T-helper 22 cell (primary cell): ENCODE measurements at places on chromosomes 5 and 9.
A peak's percentile ranks its signal among the peaks of the same experiment; 100 is the strongest.

DNA sequence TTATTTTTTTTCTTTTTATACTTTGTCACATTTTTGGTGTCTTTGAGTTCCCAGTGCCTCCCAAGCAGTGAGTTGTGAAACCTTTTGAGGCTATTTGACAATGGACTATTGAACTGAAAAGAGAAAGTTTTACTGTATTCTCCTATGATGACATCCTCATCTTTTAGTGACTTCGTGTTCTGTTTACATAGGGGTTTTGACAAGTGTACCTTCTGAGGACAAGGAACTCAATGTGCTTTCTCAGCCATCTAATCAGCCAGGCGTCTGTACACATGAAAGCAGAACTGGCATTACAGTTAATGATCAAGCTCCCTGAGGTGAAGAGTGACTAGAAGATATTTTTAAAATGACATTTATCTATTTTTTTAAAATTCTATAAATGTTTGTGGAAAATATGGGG, 175.5 kb downstream of the ANXA1 start:
- DNase-seq, result no peak

GRCh38 chr5:56028708-56029107, 33.9 kb upstream of the IL6ST start:
- DNase-seq, result no peak

GRCh38 chr9:83978992-83979811, 813 bp downstream of the HNRNPK start:
- DNase-seq, result peak; percentile 79

GRCh38 chr9:14062586-14063221, 251.2 kb downstream of the NFIB start:
- no peak for DNase-seq

- no peak for DNase-seq
Measured at GRCh38 chr9:105064248-105065097, 136.5 kb upstream of the ABCA1 start.

GRCh38 chr9:37956423-37956820, 52.5 kb upstream of the SLC25A51 start:
- DNase-seq, result no peak

DNA sequence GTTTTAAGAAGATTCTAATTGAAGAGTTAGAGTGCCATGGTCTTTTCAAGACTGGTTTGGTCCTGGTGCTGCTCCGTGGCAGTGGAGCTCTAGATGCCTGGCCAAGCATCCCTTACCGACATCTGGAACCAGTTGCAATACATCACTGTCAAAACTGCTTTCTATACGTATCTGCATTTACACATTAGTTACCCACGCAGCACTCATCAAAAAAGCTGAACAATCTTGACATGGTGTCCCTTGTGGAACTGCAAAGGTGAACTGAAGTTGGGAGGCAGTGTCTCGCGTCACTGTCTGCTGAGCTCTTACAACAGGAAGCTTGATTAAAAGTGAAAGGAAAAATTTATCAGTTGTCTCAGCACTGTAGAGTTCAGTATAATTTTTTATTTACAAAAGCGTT, 82.6 kb downstream of the PBX3 start:
- peak; percentile 27 for DNase-seq

GRCh38 chr5:149456597-149457392, 77.7 kb upstream of the IL17B start:
- DNase-seq, result no peak

GRCh38 chr9:21455320-21455719, 15.1 kb downstream of the IFNA1 start:
- no peak for DNase-seq

DNA sequence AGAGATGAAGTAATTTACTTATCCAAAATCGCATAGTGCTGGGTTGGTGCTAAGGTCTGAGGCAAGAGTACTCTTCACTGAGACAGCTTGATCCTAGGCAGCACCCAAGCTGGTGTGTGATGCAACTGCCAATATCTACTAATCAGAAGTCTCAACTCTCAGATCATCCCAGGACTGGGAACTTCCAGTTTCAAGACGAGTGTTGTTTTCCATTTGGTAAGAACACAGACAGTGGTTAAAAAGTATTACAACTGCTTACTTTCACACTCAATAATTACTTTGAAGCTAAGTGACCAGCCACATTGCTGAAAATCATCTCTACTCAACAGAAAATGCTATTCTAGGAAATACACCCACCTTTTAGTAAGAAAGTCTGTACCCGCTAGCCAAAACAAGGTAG, 45.3 kb downstream of the FBXW11 start:
- DNase-seq, result no peak

DNA sequence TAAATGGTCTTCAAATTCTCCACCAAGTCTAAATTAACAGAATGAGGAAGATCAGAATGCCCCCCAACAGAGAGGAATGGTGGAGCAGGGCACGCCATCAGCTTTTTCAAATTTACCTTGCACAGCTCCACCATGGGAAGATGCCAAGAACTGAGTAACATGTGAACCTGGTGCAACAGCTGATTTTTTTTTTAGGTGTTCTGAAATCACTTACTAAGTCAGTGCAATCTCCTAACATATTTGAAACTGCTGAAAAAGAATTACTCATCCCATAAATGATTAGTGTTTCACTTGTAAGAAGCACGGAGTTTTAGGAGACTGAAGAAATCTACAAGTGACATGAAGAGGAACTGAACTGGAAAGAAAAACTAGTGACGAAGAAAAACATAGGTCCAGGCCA, 5.1 kb downstream of the TMEM245 start:
- DNase-seq, result no peak

DNA sequence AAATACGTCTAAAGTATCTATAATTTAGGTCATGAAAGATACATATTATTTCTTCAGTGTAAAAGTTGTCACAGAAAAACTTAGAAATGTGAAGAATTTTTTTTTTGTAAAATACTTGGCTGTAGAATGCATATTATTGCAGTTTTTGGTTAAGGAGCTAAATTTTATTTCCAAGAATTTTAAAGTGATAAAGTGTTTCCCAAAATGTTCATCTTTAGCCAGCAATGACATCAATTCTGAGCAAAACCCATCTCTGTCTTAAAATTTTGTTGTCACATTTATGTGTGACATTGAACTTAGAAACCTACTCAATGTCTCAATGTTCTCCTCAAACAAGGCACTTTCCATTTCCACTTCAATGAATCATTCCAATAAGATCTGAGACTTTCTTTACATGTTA, 47.8 kb upstream of the RPS23 start:
- no peak for DNase-seq

DNA sequence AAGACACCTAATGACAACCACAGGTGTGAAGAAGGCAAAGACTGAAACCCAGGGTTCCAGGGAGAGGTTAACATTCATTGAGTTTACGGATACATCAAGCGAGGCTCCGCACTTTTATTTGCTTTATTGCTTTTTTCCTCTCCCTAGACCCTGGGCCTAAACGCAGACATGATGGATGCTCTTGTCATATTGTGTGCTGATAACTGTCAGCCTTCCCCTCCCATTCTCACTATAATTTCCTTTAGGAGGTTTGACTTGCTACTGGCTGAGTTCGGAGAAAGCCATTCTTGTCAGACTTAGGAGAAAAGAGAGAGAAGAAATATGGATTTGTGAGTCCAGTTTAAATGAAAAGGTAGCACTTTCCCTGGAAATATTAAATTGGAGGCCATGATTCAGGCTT, 471.6 kb downstream of the DNAH5 start:
- no peak for DNase-seq

DNA sequence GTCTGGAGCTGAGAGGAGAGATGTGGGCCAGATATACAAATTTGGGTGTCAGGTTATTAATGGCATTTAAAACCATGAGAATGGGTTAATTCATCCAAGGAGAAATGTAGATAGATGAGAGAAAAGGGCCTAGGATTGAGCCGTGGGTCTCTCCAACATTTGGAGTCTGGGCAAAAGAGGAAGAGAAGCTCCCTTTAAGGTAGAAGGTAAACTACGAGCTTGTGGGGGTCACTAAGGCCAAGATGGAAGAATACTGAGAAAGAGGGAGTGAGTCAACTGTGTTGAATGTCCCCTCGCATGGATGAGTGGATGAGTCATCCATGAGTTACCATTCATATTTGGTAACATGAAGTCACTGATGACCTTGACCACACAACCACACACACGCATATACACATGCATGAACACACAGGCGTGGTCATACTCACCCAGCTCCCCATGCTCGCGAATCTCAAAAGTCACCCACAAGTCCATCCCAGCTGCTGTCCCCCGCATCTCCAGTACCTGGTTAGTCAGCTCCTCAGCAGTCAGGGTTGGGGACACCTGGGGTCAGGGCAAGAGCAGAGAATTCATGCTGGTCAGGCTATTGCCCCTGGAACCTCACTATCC, 6.8 kb upstream of the FCHSD1 start:
- no peak for DNase-seq

DNA sequence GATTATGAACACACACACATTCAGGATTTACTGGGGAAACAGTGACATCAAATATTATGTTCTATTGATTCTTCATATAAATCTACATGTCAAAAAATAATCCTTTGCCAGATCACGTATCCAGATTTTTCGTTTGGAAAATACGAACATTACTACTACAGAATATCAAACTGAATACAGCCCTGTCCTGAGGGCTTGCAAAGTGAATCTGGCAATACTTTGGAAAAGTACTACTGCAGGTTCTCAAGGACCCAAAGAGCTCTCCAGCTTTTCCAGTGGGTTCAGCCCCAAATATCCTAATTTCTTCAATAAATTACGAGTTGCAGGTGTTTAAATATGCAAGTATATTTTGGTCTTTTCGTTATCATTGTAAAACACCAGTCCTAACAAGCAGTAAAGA, 411 bp upstream of the NDUFS4 start:
- no peak for DNase-seq

DNA sequence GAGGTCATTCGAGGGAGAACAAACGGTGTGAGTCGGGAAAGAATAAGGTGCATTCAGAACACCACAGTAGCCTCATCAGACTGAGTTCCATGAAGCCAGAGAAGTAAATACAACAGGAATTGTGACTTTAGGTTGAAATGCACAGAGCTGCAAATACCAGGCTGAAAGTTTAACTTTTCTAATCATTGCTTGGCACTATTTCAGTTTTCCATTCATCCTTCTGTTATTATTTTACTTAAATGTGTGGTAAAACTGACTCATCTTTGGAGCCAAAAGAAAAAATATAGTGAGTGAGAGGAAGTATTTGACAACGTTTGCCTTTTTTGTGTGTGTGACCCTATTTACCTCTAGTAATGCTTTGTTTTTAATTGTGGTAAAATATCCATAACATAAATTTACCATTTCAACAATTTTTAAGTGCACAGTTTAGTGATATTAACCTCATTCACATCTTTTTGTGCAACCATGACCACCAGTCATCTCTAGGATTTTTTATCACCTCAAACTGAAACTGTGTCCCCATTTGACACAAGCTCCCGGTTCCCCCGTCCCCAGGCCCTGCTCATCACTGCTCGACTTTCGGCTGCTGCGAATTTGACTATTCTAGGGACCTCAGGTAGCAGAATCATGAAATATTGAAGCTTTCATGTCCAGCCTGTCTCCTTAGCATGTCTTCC, 166.8 kb downstream of the HSD17B3 start:
- DNase-seq, result no peak

- no peak for DNase-seq
Measured at GRCh38 chr5:72597456-72597948, 90.3 kb upstream of the ZNF366 start.

DNA sequence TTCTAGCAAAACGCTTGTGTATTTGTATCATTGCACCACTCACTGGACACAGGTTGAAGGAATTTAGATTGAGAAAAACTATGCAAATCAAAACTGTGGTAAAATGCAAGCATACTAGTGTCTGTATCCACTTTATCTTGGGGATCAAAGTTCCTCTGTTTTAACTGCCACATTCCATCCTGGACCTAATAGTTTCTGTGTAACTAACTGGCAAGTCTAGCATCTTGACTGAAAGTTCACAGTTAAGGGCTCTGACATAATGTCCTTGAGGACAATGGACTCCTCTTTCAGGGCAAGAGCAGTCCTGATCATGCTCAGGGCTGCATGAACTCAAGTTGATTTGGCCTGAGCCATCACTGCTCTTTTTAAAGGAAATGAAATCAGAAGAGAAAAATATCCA, 30.7 kb downstream of the NFIB start:
- DNase-seq, result no peak

DNA sequence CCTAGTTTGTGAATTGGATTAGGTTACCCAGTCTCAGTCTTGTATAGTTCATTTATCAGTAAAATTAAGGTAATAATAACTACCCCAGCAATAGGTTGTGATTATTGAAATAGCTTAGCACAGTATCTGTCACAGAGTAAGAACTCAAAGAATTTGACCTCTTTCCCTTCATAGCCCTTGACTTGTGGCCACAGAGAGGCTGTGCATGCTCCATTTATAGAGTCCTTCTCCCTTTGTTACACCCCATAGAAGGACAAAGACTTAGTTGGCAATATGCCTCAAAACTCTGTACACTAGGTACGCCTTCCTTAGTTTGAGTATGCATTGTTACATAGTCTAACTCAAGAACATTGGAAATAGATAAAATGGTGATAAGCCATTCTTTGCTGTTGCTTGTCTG, 257.2 kb downstream of the KCTD16 start:
- no peak for DNase-seq

DNA sequence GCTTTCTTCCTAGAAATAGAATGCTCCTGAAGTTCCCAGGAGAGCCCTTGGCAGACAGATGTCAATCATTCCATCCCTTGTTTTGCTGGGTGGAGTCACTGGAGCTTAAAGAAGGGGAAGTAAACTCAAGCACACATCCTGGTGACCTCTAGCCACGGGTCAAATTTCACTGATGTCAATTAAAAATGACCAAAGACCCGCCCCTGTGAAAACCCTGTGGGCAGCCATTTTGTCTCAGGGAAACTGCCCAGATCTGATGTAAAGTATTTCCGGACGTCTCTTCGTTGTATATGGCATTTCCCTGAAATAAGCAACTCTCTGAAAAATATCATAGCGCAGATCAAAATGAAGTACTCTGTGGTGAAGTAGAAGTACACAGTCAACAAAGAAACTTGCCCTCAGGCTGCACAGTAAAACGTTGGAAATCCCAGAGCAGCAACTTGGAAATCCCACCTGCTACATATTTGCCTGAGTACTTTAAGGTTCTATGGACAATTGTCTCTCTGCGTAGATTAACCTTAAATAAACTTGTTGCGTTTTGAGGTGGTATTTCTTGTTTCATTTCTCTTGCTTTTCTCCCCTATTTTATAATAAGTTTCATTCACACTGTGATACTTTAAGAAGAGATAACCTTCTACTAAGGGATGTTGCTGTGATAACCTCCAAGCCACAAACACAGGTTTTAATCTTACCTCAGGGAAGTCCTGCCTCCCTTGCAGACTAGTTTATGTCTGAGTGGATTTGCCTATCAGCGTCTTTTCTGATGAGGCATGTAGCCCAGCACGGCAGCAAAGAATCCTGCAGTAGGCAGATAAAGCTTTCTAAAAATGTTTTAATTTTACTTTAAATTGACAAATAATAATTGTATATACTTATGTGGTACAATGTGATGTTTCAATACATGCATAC, 60.9 kb upstream of the PIP5K1B start:
- DNase-seq, result no peak

GRCh38 chr5:179406031-179406961, 61.0 kb upstream of the ADAMTS2 start:
- DNase-seq, result no peak

DNA sequence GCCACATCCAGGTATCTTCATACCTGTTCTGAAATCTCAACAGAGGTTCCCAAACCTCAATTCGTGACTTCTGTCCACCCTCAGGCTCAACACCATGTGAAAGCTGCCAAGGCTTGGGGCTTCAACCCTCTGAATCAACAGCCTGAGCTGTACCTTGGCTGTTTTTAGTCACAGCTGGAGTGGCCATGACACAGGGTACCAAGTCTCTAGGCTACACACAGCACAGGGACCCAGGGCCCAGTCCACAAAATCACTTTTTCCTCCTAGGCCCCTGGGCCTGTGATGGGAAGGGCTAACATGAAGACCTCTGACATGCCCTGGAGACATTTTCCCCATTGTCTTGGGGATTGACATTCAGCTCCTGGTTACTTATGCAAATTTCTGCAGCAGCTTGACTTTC, 464.9 kb downstream of the ELAVL2 start:
- DNase-seq, result no peak
